ENCODE measurements at places on chromosomes 7 and 10.
A peak's percentile ranks its signal among the peaks of the same experiment; 100 is the strongest.

GRCh38 chr10:30897547-30897946 is 134.1 kb downstream of the ZNF438 start:
- no peak for DNase-seq

DNA sequence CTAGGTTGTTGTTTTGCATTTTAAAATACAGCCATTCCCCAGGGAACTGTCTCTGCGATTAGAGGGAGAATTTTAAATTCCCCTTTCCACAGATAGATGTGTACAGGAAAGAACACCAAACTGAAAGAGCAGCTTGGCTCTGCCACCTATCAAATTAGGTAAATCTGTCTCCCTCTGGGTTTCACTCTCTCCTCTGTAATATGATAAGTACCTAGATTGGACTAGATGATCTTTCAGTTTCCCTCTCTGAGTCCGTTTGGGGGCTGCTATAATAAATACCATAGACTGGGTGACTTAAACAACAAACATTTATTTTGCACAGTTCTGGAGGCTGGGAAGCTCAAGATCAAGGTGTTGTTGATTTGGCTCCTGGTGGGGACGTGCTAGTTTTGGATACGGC is 186.0 kb downstream of the KIF20B start:
- no peak for DNase-seq

- peak; percentile 68 for DNase-seq
Measured at GRCh38 chr10:123429706-123430221, 236.4 kb upstream of the GPR26 start.

- no peak for DNase-seq
Measured at GRCh38 chr7:77587272-77587671, 50.2 kb downstream of the PTPN12 start.

DNA sequence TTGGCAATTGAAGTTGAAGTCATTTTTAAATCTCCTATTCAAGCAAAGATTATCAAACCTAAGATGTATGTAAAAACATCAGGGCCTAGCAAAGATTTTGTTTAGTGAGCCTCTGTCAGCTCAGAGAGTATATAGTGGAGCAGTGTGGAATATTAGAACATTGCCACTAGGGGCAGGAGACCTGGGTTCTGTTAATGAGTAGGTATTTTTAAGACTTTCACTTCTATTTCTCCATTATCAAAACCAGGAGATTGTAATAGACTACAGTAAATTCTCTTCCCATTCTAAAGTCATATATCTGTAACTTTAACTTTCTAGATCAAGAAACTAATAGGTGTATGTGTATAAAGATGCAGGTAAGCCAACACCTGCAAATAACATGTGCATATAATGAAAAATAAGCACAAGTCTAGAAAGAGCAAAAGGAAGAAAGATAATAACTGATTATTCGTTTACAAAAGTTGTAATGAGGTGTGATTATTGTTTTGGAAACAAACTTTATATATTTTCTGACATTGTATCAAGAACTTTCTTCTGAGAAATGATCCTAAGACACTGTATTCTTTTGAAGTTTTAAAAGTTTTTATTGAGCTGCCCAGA is 64.4 kb downstream of the KCND2 start:
- no peak for DNase-seq

- no peak for DNase-seq
Measured at GRCh38 chr10:42864575-42864974, 82.0 kb downstream of the BMS1 start.

- no peak for DNase-seq
Measured at GRCh38 chr7:133778472-133778871, 348.7 kb upstream of the LRGUK start.

DNA sequence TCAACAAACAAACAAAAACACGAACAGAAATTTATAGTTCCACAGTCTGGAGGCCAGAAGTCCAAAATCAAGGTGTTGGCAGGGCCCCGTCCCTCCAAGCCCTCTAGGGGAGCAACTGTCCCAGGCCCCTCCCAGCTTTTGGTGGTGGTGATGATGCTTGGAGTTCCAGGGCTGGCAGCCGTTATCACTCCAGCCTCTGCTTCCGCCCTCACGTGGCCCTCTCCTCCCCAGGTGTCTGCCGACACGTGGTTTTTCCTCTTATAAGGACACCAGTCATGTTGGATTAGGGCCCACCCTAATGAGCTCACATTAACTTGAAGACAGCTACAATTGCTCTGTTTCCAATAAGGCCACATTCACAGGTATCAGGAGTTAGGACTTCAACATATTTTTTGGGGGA is 49.7 kb downstream of the MICALL2 start:
- no peak for DNase-seq

- no peak for DNase-seq
Measured at GRCh38 chr10:106181501-106181900, 983.0 kb downstream of the SORCS1 start.

GRCh38 chr7:112290065-112290464 is 83.6 kb downstream of the ZNF277 start:
- no peak for DNase-seq

GRCh38 chr7:18345641-18346234 is 149.8 kb upstream of the HDAC9 start:
- DNase-seq, result peak; percentile 37
